Astrocyte of the cerebellum (primary cell): ENCODE measurements at places on chromosomes 7 and 10.

- peak; percentile 70 for DNase-seq
Measured at GRCh38 chr10:61404751-61405150, 48.4 kb downstream of the TMEM26 start.

DNA sequence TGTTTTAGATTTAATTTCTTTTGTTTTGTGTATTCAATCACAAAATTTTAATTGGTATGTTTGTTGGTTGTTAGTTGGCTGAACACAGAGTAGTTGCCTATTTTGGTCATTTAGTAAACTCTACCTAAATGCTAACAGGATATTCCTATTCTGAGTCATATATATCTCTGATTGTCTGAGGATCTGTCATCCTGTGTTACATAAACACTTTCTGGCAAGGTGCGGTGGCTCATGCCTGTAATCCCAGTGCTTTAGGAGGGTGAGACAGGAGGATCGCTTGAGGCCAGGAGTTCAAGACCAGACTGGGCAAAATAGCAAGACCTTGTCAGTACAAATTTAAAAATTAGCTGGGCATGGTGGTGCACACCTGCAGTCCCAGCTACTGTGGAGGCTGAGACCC lies 178.6 kb downstream of the PLCE1 start:
- DNase-seq: no peak

- no peak for DNase-seq
Measured at GRCh38 chr10:69321865-69322264, 43.6 kb downstream of the HK1 start.

- DNase-seq: no peak
Measured at GRCh38 chr7:50068026-50068425, 25.0 kb downstream of the ZPBP start.

GRCh38 chr10:105965141-105965540 lies 1199.4 kb downstream of the SORCS1 start:
- no peak for DNase-seq

DNA sequence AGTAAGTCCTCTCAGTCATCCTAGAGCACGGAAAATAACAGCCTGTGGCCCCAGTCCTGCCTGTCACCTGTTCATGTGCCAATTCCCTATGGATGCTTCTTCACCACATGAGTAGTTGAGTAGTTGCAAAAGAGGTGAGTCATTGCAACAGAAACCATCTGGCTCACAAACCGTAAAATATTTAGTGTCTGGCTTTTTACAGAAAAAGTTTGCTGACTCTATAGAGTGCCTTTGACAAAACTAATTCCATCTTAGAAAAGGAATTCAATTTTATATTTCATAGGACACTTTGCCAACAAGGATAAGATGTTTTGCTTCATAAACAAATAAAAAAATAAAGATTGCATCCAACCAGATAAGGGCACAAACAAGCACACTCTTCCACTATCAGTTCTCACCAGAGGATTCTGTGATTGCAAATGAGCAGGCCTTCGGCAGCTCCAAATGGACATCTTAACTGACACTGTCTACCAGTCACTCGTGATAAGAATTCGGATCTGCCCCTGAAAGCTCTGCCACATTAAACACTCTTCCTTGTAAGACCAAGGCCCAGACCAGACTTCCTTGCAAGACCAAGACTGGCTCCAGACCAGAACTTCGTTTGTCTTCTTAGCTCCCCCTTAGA lies 242.7 kb upstream of the SEMA3C start:
- peak; percentile 93 for DNase-seq

DNA sequence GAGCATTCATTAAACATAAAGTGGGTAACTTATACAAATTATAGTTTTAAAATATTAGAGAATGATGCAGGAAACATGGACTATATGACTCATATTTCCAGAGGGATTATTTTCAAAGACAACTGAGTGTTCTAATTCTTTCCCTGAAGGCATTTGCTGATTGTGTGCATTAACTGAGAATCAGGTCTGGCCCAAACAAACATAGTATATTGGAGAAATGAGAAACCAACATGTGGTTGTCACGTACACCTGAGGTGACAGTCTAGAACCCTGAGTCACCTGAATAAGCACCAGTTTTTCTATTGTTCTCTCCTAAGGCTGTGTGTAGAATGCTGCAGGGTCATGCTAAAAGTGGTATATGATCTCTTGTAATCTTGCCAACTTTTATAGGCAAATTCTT lies 1125.7 kb downstream of the XPNPEP1 start:
- DNase-seq: no peak

- DNase-seq: no peak
Measured at GRCh38 chr7:116150588-116150987, 59.8 kb upstream of the TES start.

DNA sequence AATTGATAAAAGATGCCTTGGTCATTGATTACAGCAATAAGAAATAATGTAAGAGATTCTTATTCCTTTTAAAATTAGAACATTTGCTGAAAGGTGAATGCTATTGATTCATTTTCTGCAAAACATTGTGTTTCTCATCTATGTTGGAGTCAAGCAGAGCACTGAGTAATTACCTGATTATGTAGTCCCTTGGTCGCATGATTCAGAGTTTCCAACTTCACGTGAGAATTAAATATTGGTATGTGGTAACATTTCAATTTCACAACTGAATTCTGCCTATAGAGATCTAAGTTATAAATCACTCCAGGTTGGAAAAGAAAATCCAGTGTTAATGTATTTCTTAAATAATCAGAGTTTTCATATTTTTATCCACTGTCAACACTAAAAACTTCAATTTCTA lies 701.4 kb downstream of the PHTF2 start:
- no peak for DNase-seq

DNA sequence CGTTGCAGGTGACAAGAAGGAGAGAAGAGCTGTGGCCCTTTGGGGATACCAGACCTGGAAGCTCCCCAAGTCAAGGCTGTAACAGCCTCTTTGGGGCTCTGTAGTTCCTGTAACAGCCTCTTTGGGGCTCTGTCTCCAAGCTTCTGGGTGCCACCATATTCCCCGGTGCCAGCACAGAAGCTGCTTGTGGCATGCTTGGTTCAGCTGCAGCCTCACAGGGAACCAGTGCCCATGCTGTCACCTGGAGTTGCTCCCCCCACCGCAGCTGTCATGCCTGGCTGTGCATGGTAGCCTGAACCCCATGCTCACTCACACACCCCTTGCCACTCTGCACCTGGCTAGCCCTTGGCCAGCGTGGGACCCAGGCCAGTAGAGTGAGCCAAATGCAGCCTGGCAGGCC lies 109.1 kb downstream of the ELAPOR2 start:
- no peak for DNase-seq

GRCh38 chr10:80596391-80597257 lies 58.9 kb downstream of the SH2D4B start:
- no peak for DNase-seq

DNA sequence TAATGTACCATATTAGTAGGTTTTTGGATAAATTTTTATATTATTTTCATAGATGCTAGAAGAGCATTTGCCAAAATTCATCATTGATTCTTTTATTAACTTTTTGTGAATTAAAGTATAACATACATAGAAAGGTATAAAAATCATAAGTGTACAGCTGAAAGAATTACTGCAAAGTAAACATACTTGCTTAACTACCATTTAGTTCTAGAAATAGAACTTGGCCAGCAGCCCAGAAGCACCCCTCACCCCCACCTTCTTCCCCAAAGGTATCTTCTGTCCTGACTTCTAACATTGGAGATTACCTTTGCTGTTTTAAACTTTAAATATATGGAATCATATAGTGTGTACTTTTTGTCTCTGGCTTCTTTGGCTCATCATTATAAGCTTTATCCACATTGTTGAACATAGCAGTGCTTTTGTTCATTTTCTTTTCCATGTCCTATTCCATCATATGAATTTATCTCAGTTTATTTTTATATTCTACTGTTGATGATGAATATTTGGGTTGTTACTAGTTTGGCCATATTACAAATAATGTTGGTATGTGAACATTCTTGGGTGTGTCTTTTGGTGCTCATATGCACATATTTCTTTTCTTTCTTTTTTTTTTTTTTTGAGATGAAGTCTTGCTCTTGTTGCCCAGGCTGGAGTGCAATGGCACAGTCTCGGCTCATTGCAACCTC lies 142.8 kb downstream of the ADK start:
- peak; percentile 48 for DNase-seq

DNA sequence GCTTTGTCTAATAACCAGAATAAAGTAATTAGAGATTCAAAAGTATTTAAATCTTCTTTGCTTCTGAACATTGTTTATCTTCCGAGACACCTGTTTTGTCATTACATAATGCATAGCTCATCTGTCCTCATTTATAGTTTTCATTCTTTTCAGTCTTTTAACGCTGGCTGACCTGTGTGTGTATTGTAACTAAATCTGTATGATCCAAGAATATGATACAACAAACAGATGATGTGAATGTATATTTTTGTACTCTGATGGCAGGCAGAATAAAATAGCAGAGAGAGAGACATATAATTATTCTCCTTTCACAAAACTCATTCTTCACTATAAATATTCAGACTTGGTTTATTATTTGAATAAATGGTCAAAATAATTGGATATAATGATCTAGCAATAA lies 80.6 kb downstream of the ORC5 start:
- no peak for DNase-seq

GRCh38 chr10:34046506-34047034 lies 712.1 kb upstream of the NRP1 start:
- DNase-seq: no peak

DNA sequence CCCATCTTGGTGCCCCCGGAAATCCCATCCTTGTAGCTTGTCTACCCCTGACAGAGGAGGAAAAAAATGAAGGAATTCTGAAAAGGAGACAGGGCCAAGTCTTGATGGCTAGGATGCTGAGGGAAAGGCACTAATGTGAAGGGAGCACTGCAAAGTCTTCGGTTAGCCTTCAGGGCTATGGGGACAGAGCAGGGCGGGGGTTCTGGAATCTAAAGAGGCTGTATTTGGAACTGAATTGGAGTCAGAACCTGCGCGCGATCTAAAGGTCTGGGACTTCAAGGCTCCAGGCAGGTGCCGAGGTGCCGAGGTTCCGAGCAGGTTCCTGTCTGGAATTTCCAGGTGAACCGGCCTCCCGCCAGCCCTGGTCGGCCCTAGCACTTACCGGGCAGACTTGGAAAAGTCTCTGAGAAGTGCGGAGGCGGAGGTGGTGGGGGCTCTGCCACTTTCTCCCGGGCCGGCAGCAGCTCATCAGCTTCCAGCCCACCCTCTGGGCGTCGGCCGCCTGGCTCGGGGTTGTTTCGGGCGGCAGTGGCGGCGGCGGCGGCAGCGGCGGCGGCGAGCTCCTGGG lies 781 bp downstream of the GBX1 start:
- DNase-seq: no peak

- no peak for DNase-seq
Measured at GRCh38 chr10:126376956-126377355, 11.3 kb downstream of the ADAM12 start.

DNA sequence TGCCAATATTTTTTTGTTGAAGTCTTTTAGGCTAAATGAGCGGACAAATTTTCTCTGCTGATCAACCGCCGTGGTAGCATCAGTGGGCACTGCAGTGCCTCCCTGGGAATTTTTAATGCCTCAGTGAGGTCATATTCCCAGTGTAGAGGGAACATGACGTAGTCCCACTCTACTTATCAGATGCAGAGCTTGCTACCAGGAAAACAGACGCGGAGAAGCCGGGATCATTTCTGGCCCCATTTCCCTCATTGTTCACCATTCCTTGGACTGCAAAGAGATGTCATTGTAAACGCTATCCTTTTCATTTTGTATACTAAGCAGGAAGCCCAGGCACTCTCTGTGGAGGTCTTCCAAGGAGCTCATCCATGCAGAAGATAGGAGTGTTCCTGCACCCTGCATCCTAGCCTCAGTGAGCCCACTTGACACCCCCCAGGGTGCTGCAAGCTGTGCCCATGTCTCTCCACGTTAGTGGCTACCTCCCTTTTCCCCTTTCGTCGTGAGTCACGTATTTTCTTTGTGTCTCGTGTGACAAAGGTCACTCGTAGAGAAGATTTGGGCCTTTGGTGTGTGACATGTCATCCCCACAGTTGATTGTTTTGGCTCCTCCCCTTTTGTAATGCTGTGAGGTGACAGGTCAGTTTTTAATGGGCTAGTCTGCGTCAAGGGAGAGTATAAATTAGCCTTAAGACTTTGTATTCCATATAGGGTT lies 145.5 kb downstream of the TCF7L2 start:
- DNase-seq: no peak
